ENCODE measurements at places on chromosomes 12 and 14. TPM values are rescaled to one million over a fixed set of nuclear protein-coding genes. Genes with fewer than 3 reads are reported as not detected.

DNA sequence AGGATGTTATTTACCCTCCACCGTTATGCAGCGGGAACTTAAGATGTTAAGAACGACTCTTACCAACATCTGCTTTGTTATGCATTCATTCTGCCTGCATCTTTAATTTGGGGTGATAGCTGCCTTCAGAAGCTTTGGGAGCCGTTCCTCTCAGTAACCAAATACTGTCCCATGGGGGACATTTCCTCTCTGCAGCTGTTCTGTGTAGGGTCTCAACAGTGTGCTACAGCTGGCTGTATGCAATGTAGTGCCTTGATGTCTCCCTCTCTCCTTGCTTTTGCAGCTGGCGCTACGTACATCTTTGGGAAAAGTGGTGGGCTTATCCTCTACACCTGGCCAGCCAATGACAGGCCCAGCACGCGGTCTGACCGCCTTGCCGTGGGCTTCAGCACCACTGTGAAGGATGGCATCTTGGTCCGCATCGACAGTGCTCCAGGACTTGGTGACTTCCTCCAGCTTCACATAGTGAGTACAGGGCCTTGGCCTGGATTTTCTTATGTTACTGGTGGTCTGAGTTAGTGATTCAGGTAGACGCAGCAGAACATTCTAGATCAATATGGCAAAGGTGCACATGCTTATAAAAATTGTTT is 744.3 kb downstream of the DIO2 start:
- H3K4me3 ChIP-seq, result no peak overlapping the region
- H3K27me3 ChIP-seq, result no peaks in the 10 kb centered on the region
- no peak overlapping the region for H3K27ac ChIP-seq
- no peak for DNase-seq
- no peaks in the 10 kb centered on the region for H3K4me1 ChIP-seq

GRCh38 chr12:18549598-18549997 is 188.2 kb downstream of the PLCZ1 start:
- DNase-seq, result no peak
- H3K4me1 ChIP-seq, result no peaks in the 10 kb centered on the region
- no peaks in the 10 kb centered on the region for H3K27me3 ChIP-seq
- no peak overlapping the region for H3K27ac ChIP-seq

DNA sequence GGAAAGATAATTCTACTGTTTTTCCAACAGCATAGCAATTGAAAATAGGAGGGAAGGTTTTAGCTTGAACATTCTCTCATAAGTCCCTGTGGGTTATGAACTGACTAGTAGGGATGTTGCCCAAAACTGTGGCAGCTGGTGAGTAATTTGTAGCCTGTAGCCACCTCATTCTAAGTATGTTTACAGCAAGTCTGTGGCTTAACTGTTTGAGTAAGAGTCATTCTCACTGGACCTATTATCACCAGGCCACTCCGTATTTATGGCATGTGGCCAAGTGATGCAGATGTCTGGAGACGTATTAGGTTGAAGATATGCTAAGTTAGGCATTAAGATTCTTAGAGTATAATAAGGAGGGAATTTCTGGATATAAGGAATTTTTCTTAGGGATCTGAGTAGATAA is 458.3 kb downstream of the ETNK1 start:
- H3K36me3 ChIP-seq, result no peaks in the 10 kb centered on the region
- no peak overlapping the region for H3K4me3 ChIP-seq
- no peaks in the 10 kb centered on the region for H3K4me1 ChIP-seq
- H3K27me3 ChIP-seq, result no peaks in the 10 kb centered on the region
- no peak overlapping the region for H3K27ac ChIP-seq

GRCh38 chr14:96631621-96632362 is 129.6 kb downstream of the PAPOLA start:
- H3K27me3 ChIP-seq, result no peaks in the 10 kb centered on the region
- H3K4me1 ChIP-seq, result no peaks in the 10 kb centered on the region
- H3K36me3 ChIP-seq, result no peaks in the 10 kb centered on the region
- H3K27ac ChIP-seq, result no peak overlapping the region

DNA sequence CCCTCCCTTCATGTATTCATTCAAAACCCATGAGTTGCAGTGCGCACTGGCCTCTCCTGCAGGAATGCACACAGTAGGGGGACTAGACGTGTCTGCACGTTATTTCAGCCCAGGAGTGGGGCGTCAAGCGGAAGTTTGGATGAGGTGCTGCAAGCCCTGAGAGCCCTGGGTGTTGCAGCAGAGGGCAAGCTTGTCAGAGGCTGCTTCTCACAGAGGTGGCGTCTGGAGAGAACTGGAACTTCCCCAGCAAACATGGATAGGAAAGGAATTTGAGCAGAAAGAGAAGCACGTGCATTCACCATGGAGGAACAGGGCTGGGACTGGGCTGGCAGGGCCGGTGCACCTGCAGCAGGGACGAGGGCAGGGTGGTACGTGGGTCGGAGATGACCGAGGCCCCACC is 64.9 kb downstream of the TECPR2 start:
- no peaks in the 10 kb centered on the region for H3K4me1 ChIP-seq
- H3K4me3 ChIP-seq, result no peak overlapping the region
- no peak overlapping the region for H3K27ac ChIP-seq
- peaks cover 26% of the 10 kb centered on the region for H3K36me3 ChIP-seq
- no peaks in the 10 kb centered on the region for H3K27me3 ChIP-seq
- no peak for DNase-seq

DNA sequence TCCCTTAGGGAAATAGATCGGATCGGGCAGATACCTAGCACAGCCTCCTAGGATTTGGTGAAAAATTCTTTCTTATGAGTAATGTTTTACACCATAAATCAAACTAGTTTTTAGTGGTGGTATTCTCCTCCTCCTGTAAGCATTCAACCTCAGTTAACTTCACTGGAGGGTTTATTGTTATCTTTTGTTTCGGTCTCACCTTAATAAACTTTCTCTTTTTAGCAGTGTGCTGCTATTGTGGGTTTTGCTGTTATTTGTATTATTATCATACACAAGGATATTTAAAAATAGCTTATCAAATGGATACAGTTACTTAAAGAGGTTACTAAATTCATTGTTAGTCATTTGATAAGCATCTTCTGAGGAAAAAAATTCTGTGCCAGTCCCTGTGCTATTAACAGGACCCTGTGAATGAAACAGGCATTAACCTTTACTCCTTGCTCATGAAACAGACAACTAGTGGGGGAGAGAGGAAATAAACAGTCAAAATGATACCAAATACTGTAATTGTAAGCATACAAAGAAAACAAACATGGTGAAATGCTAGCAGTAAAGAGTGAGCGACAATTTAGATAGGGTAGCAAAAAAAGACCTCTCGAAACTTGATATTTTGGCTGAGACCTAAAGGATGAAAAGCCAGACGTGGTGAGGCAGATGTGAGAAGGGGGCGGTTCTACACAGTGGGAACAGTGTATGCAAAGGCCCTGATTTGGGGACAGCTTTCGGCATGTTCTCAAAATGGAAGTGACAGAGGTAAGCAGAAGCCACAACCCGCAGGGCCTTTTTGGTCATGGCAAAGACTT is 178.7 kb upstream of the SOX5 start:
- H3K27me3 ChIP-seq, result no peaks in the 10 kb centered on the region
- H3K4me1 ChIP-seq, result no peaks in the 10 kb centered on the region
- H3K4me3 ChIP-seq, result no peak overlapping the region
- DNase-seq, result no peak
- H3K27ac ChIP-seq, result no peak overlapping the region

GRCh38 chr14:68880581-68881105 is 87.8 kb upstream of the ZFP36L1 start:
- peaks cover 99% of the 10 kb centered on the region for H3K36me3 ChIP-seq
- no peaks in the 10 kb centered on the region for H3K4me1 ChIP-seq
- DNase-seq, result no peak
- H3K27me3 ChIP-seq, result no peaks in the 10 kb centered on the region

GRCh38 chr12:44875954-44876543 is at the start of gene NELL2:
Gene NELL2, minus strand, starts transcription at chr12:44876315. Its CDS starts 446 bp downstream, at chr12:44875869.
- no peak within 1 kb of the TSS for H3K27ac ChIP-seq
- H3K4me1 ChIP-seq, result no peaks in the 10 kb centered on the region
- DNase-seq, result no peak
- peaks cover 10% of the 10 kb centered on the region for H3K27me3 ChIP-seq
- no peaks in the 10 kb centered on the region for H3K36me3 ChIP-seq
- H3K4me3 ChIP-seq, result peak within 1 kb of the TSS; percentile 43

- H3K4me3 ChIP-seq, result no peak overlapping the region
- no peak for DNase-seq
- no peak overlapping the region for H3K27ac ChIP-seq
- H3K36me3 ChIP-seq, result no peaks in the 10 kb centered on the region
- no peaks in the 10 kb centered on the region for H3K27me3 ChIP-seq
Measured at GRCh38 chr12:8532045-8532444, 8.7 kb downstream of the CLEC4E start.

GRCh38 chr14:65304239-65304638 is 108.3 kb upstream of the FUT8 start:
- no peak for DNase-seq
- no peaks in the 10 kb centered on the region for H3K27me3 ChIP-seq

DNA sequence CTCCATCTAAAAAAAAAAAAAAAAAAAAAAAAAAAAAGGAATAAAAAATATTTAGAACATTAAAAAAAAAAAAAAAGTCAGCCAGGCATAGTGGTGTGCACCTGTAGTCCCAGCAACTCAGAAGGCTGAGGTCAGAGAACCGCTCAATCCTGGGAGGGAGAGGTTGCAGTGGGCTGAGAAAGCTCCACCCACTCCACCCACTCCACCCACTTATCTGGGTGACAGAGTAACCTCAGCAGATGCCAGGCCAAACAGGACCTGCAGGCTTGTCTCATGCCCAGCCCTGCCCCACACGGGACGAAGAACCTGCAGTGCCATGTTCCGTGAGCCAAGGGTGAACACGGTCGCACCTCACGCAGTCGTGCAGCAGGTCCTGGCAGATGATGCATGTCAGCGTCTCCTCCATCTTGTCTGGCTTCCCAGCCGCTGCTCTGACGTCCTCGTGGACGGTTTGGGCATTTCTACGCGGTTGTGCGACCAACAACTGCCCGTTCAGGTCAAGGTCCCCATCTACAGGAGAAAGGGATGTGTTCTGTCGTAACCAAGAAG is 28.6 kb downstream of the CHFR start:
- H3K27ac ChIP-seq, result no peak overlapping the region
- H3K36me3 ChIP-seq, result peaks cover 81% of the 10 kb centered on the region
- no peak for DNase-seq
- no peaks in the 10 kb centered on the region for H3K4me1 ChIP-seq
- H3K4me3 ChIP-seq, result no peak overlapping the region
- H3K27me3 ChIP-seq, result no peaks in the 10 kb centered on the region

DNA sequence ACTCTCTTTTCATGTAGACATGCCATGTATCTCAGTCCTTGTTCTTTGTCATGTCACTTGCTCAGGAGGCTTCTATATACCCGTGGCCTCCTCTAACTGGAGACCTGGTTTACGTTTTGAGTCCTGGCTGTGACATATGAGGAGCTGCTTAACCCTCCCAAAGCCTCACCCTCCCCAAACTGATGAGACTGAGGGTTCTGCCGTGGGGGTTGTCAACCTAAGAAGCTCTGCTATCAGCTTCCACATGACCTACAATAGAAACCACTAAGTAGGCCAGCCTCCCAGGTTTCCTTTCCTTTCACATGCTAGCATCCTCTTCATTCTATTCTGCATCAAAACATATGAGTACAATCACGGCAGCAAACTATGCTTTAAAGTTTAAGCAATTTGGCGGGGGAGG is 76.8 kb upstream of the WSCD2 start:
- no peaks in the 10 kb centered on the region for H3K4me1 ChIP-seq
- DNase-seq, result no peak
- no peak overlapping the region for H3K4me3 ChIP-seq
- H3K27me3 ChIP-seq, result no peaks in the 10 kb centered on the region
- no peak overlapping the region for H3K27ac ChIP-seq

DNA sequence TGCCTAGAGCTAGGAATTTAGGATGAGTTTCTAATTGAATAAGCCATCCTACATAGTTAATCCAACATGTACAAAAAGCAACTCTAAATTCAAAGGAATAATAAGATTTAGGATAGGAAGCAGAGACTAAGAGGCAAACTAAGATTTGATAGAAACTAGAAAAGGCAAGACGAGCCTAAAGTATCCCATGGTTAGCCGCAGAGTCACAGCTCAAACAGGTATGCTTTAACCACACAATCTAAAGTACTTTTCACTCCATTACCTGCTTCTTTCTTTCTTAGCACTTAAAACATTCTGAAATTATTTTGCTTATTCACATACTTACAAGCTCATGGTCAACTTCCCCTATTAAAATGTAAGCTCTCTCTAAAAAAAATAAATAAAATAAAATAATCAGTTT is 51.8 kb downstream of the OTOGL start:
- H3K36me3 ChIP-seq, result no peaks in the 10 kb centered on the region
- H3K27me3 ChIP-seq, result no peaks in the 10 kb centered on the region
- DNase-seq, result no peak
- H3K4me1 ChIP-seq, result no peaks in the 10 kb centered on the region
- H3K4me3 ChIP-seq, result no peak overlapping the region

- no peaks in the 10 kb centered on the region for H3K36me3 ChIP-seq
- H3K27me3 ChIP-seq, result no peaks in the 10 kb centered on the region
- H3K27ac ChIP-seq, result no peak overlapping the region
- no peak overlapping the region for H3K4me3 ChIP-seq
- no peak for DNase-seq
- H3K4me1 ChIP-seq, result no peaks in the 10 kb centered on the region
Measured at GRCh38 chr12:103915306-103915705, 14.9 kb upstream of the HSP90B1 start.

GRCh38 chr14:104877066-104877805 is 12.2 kb downstream of the CEP170B start:
- no peak overlapping the region for H3K27ac ChIP-seq
- no peak for DNase-seq
- H3K4me1 ChIP-seq, result peaks cover 8% of the 10 kb centered on the region
- peaks cover 5% of the 10 kb centered on the region for H3K36me3 ChIP-seq

- no peak for DNase-seq
- no peak overlapping the region for H3K27ac ChIP-seq
- H3K4me1 ChIP-seq, result no peaks in the 10 kb centered on the region
- no peak overlapping the region for H3K4me3 ChIP-seq
Measured at GRCh38 chr14:53553221-53553620, 400.1 kb upstream of the DDHD1 start.

LRP1-AS gene
- not detected for total RNA-seq

MAP3K12 gene
- 9.8 TPM for total RNA-seq

A2M gene
- total RNA-seq, result 340 TPM

BEST3 gene
- 1.4 TPM for total RNA-seq

RNASE7 gene
- not detected for total RNA-seq

ETFBKMT gene
- total RNA-seq, result 4.2 TPM

PPP4R4 gene
- 0.75 TPM for total RNA-seq

DDX23 gene
- total RNA-seq, result 28.3 TPM

KLC1 gene
- 185 TPM for total RNA-seq

PPP1R13B gene
- total RNA-seq, result 45.7 TPM

Measured in right atrium auricular region (tissue), 2 donors.